Cerebellum (tissue), 4 donors: ENCODE measurements at places on chromosomes 3 and 15. TPM values are rescaled to one million over a fixed set of nuclear protein-coding genes. Genes with fewer than 3 reads are reported as not detected.

- no peak for DNase-seq
Observed at GRCh38 chr3:132242790-132243189, 74.4 kb upstream of the ACP3 start.

- no peak for DNase-seq
Observed at GRCh38 chr3:95407709-95408463, 1345.0 kb downstream of the NSUN3 start.

- no peak for DNase-seq
Observed at GRCh38 chr3:88141458-88142083, 8.2 kb upstream of the C3orf38 start.

DNA sequence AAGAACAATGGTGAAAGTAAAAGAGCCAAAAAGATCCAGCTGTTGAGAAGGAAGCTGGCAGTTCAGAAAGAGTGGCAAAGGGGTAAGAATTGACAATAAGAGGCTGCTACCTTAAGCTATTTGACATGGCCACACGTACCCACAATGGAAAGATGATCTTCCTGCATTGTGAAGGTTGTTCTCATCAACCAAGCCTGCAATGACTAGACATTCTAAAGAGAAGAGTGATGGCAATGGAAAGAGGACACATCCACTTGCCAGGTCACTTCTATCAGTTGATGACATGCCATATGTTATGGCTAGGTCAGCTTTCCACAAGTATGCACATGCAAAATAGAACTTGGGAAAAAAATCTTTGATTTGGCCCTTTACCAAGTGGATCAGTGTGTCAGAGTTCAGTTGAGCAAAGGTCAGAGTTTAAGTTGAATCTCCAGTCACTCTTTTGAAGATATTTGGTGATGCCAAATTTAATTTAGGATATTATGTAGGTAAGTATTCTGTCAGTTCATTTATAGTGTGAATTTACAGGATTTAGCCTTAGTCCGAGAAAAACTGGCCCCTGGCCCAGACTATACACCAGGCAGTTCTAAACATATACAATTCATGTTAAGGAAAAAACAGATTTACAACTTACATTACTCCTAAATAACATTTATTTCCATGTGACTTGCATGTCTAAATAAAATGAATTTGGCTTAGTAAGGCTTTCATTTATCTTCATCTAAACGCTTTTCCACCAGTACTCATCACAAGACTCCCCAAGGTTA is 104.9 kb upstream of the FLNB start:
- DNase-seq = no peak

DNA sequence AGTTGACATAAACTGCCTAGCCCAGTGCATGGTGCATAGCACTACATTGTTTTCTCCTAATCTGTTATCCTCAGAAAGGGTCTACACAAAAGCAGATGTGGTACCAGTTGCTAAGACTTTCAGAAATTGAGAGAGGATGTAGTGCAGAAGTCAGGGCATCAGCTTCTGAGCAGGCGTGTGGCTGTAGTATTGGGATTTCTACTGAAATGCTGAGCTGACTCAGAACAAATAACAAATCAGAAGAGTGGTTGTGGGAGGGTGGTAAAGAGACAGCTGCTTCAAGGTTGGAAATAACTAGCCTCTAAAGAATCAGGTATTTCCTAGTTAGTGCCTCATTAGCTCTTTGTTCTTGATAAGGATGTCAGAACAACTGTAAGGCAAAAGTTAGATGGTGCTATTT is 161.3 kb downstream of the AKAP13 start:
- DNase-seq = no peak

- peak; percentile 72 for DNase-seq
Observed at GRCh38 chr3:171339598-171339997, 120.6 kb downstream of the TNIK start.

GRCh38 chr3:79257791-79258190 is 510.0 kb downstream of the ROBO1 start:
- no peak for DNase-seq

DNA sequence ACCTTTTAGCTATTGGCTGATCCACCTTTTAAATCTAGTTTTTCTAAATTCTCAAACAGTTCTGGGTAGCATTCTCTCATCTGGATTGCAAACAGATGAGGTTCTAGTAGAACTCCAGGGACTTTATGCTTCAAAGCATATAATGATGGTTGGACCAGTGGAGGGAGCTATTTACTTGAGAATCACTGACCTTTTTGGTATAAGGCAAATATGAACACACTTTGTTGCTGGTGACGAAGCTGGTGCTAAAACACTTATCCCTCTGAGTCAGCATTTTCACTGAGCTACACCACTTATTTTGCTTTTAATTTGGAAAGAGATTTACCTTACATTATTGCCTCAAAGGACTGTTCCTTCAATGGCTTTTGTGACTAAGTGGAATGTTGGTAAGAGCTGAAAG is 58.6 kb upstream of the SLITRK3 start:
- DNase-seq = peak; percentile 42

DNA sequence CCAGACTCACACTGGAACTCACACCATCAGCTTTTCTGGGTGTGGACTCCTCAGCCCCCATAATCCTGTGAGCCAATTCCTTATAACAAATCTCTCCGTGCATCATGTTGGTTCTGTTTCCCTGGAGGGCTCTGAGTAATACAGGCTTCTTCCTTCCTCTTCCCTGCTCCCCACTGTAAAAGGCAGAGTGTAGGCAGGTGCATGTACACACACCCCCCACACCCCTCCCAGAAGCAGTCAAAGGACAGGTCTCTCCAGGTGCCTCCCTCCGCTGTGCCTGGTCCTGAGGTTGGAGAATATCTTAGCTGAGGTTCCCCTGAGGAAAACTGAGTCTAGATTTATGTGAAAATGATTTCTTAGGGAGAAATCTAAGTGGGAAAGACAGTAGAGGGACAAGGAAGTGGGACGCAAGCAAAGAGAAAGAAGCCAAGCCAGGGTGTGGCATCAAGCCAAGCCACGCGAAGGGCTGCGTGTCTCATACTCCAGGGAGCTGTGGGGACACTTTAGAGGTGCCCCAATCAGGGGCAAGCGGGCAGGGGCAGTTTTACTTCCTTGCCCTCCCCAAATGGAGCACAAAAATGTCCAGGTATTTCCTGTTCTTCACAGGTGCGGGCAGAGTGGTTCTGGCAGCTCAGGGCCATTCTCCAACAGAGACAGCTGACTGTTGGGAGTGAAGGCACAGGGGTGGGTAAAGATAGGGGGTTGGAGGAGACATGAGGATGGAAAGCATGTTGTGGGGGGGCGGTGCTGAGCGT is 86.6 kb downstream of the HMG20A start:
- DNase-seq = no peak

- no peak for DNase-seq
Observed at GRCh38 chr3:176513604-176514003, 683.7 kb downstream of the TBL1XR1 start.

- no peak for DNase-seq
Observed at GRCh38 chr15:54307252-54307902, 329.1 kb downstream of the UNC13C start.

DNA sequence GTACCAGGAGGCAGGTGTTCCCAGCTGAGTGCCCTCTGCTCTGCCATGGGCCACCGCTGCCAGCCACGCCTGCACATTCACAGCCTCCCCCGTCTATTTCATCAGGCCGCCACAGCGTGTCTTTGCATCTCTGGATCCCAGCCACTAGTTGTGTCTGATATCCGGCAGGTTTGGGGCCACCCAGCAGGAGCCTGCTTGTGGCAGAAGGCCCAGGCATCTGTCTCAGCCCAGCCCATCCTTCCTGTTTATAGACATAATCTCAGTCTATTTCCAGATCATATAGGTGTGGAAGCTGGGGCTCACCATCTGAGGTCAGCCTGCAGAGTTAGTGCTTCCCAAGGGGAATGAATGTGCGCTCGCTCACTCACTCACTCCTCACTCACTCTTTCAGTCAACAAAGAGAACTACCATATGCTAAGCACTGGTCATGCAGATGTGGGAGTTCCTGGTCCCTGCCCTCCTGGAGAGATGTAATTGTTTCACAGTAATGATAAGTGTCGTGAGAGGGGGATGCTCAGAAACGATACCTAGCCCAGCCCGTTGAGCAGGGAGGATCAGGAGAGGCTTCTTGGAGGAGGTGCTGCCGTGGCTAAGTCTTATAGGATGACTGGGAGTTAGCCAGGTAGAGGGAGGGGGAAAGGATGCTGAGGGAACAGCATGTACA is 60.6 kb downstream of the FGD5 start:
- no peak for DNase-seq

GRCh38 chr3:160162440-160162839 is 62.8 kb upstream of the C3orf80 start:
- DNase-seq = no peak

DNA sequence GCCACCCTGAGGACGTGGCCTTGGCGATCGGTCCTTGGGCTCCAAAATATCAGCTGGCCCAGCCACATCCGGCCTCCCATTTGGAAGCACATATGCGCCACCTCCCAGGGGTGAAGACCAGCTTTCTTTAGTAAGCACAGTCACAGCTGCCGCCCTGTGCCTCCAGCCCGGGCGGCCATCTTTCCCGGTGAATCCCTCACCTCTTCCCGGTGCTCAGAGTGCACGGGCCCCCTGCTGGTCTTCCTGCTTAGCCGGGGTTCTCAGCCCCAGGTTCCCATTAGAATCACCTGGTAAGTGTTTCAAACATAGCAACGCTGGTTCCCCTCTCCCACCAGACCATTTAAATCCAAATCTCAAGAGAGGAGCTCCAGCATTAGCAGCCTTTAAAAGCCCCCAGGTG is 232.2 kb downstream of the VPS13C start:
- no peak for DNase-seq

DNA sequence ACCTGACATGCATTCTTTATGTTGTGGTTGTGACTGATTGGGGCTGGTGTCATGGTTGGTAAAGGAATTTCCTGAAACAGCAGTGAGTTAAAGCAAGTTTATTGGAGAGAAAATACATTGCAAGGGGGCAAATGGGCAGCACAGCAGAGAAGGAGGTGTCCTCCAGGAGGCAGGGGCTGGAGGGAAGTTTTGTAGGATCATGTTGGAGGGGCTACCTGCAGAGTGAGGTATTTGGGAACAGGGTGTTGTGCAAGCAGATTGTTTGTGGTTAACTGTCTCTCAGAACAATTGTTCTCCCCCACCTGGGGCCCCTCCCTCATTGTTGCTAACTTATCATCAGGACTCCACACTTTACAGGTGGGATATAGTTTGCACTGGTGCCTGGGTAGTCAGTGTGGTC is 196.0 kb downstream of the NSUN3 start:
- no peak for DNase-seq

DNA sequence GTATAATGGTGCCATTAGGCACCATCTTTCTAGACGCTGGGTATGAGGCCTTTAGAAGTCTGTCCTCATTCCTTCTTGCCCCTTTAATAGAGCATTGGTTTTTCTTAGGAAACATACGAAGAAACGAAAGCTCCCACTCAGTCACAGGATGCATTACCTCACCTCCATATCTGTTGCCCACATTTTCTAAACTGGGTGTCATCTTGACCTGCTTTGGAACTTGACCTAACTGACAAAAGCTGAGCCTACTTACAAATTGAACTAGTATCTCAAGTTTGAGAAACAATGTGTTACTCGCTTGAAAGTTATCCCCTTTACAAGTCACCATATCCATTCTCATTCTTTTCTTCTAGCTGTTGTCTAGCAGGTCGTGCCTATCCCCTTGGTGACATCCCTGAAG is 102.7 kb downstream of the VPS8 start:
- DNase-seq = no peak

DNA sequence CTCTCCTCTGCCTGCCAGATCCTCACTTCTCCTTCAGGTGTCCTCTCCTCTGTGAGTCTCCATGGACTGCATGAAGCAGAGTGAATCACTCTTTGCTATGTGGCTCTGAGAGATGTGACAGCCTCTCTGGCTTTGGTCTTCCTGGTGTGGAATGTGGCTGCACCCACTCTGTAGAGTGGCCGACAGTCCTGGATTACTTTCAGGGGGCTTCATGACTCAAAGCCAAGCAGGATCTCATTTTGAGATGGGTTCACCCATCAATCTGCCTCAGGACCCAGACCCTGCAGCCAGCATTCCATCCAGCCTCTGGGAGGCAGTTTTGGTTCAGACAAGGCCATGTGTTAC is 221.9 kb upstream of the LYSMD4 start:
- no peak for DNase-seq

DNA sequence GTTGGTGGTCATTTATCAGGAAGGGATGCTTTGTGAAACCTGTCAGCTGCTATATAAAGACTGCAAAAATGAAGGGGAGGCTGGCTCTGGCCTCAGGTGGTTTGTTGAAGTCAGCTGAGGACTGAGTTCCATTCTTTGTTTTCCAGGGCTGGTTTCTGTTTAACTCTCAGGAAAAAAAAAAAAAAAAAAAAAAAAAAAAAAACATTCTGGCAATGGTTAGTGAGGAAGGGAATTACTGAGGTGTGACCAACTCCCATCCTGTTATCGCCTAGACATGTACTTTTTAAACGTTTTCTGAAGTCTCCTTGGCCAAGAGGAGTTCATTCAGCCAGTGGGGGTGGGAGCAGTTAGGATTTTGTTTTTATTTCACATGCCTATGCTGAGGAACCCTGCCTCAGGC is 316.3 kb downstream of the OXSM start:
- DNase-seq = no peak

The FAM174B gene
- total RNA-seq = 25.0 TPM

The KCNH8 gene
- total RNA-seq = 16.0 TPM

The CPEB1 gene
- 4.4 TPM for total RNA-seq

The IL17RB gene
- total RNA-seq = 14.2 TPM

The GOLGA6L10 gene
- 6.4 TPM for total RNA-seq

The TTLL13 gene
- 0.36 TPM for total RNA-seq

The VGLL3 gene
- 2.5 TPM for total RNA-seq

The SEMA3G gene
- 3.3 TPM for total RNA-seq

The IL5RA gene
- 3.1 TPM for total RNA-seq

The ANKRD63 gene
- total RNA-seq = 0.27 TPM

The SPINK8 gene
- not detected for total RNA-seq

The ARL13B gene
- 13.0 TPM for total RNA-seq
